Stimulated activated CD8-positive, alpha-beta memory T cell treated with anti-CD3 and anti-CD28 coated beads, Interleukin-4, amount 100 ng/mL, for 24 hours (primary cell): ENCODE measurements at places on chromosomes 1 and 21.

GRCh38 chr1:33346533-33346926 is 25.6 kb upstream of the A3GALT2 start:
- DNase-seq: no peak

GRCh38 chr1:117607471-117607870 is 1.6 kb downstream of the TENT5C start:
- DNase-seq: peak; percentile 18

DNA sequence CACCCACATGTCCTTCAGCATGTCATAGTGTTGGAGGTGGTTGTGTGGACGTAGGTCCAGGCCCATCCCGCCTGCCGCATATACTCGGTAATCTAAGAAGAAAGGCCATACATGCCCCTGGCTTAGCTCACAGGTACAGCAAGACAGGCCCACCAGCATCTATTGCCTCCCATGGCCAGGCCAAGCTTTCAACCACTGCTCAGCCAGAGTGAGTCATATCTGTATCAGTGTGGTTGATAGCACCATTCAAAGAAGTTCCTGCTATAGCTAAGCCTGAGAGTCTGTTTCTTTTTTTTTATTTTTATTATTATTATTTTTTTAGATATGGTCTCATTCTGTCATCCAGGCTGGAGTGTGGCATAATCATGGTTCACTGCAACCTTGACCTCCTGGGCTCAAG is 17.0 kb downstream of the KLHDC8A start:
- DNase-seq: no peak

DNA sequence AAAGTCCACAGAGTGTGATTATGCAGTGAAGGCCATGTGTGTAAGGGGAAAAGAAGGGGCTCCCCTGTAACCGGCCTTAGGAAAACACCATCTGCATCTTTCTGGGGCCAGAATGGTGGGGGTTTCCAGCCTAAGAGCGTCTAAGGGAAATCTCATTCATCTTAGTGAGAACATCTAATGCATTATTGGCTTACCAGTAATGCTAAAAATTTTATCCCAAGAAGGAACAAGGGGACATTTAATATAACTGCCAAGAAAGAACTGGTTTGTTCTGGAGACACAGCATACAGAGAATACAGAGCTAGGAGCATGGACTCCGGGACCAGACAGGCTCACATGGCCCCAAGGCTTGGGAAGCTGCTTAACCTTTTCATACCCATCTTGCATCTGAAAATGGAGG is 58.3 kb upstream of the DSCAM start:
- DNase-seq: no peak

GRCh38 chr1:167132301-167133010 is 38.6 kb downstream of the STYXL2 start:
- DNase-seq: no peak

DNA sequence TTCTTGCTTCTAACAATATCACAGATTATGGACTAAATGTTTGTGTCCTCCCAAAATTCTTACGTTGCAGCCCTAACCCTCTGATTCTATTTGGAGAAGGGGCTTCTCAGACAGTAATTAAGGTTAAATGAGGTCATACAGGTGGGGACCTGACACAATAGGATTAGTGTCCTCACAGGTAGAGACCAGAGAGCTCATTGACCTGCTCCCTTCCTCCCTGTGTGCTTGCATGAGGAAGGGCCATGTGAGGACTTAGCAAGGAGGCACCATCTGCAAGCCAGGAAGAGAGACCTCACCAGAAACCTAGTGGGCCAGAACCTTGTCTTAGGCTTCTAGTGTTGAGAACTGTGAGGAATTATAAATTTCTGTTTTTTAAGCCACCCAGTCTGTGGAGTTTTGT is 322.6 kb downstream of the SMYD3 start:
- DNase-seq: no peak

DNA sequence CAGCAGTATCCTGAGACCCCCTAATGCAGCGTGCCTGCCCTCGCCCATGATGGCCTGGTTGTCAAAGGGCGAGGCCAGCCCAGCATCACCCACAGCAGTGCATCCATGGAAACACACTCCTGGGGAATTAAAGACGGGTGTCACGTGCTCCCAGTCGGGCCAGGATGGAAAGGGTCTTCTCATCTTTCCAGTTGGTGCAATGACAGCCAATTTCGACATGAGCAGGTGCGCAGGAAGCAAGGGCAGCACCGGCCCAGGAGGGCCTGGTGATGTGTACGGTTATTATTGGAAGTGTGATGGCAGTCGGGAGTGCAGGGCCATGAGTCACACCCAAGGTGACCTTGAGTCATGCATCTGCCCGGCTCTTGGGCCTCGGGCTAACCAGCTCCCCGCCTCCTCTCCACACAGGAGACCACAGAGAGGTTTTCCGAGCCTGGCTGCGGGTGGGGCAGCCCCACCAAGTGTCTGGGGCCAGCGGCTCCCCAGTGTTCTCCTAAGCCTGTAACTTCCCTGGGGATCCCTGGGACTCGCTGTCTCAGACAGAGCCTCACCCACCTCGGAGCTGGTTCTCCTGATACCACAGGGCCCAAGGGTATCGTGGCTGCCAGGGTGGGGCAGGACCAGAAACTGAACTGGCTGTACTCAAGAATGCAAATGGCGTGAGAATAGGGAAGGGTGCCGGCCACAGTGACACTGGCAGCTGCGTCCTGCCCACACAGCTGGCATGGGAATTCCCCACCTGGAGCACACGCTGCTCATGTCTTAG is 119.8 kb downstream of the SIK1 start:
- no peak for DNase-seq
